Naive thymus-derived CD4-positive, alpha-beta T cell (primary cell): ENCODE measurements at places on chromosomes 3 and 15.

GRCh38 chr3:152321955-152322377 lies 53.2 kb downstream of the MBNL1 start:
- DNase-seq = no peak

DNA sequence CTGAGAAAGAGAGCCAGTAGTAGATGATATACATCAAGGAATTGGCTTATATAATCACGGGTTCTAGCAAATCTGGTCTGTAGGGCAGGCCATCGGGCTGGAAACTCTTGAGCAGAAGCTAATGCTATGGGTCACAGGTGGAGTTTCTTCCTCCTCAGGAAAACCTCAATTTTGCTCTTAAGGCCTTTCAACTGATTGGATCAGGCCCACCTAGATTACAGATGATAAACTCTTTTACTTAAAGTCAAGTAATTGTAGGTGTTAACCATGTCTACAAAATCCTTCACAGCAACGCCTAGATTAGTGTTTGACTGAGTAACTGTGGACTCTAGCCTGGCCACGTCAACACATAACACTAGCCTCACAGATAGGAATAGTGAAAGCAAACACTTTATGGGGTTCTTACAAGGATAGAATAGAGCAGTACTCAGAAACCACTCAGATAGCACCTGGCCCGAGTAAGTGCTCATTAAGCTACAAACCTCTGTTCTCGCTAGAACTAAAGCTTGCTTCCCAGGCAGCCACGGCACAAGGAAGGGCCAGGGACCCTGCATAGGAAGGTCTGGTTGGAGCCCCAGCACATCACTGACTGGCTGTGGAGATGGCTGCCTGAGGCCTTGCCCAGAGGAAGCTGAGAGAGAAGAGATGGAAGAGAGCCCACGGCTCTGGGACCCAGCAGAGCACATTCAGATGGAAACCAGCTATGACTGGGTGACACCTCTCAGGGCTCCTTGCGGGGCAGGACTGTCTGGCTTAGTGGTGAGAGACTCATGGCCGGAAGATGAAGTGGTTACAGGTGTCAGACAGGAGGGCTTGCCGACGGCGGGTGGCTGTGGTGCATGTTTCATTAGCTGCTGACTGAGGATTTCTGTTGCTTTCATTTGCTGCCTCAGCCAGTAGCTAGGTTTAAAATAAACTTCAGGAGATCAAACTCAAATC lies 202.5 kb upstream of the TLE3 start:
- DNase-seq = no peak

- DNase-seq = no peak
Measured at GRCh38 chr15:65055201-65055870, 10.1 kb downstream of the SLC51B start.

GRCh38 chr3:108134555-108134880 lies 43.7 kb upstream of the CD47 start:
- DNase-seq = no peak

- no peak for DNase-seq
Measured at GRCh38 chr3:108037770-108038169, 53.1 kb downstream of the CD47 start.
